ENCODE measurements at places on chromosomes 6 and 20.

DNA sequence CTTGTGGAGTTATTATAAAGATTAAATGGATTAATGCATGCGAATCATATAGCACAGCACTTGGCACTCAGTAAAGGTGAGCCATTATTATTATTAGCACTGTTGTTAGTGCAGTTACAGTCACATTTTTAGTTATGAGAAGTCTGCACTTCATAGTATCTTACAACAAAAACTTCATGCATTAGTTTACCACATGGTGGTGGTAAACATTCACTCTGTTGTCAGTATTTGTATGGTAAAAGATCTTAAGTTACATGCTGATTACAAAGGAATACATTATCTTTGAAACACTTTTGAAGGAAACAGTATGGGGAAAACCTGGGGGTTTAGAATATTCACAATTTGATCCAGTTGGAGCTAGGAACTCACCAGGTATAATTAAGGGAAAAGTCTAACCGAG lies 20.8 kb downstream of the TMEM14A start:
- DNase-seq = no peak

- peak; percentile 90 for DNase-seq
Observed at GRCh38 chr20:62623488-62624324, 18.6 kb upstream of the SLCO4A1 start.

- no peak for DNase-seq
Observed at GRCh38 chr20:12594410-12595088, 414.2 kb upstream of the SPTLC3 start.

DNA sequence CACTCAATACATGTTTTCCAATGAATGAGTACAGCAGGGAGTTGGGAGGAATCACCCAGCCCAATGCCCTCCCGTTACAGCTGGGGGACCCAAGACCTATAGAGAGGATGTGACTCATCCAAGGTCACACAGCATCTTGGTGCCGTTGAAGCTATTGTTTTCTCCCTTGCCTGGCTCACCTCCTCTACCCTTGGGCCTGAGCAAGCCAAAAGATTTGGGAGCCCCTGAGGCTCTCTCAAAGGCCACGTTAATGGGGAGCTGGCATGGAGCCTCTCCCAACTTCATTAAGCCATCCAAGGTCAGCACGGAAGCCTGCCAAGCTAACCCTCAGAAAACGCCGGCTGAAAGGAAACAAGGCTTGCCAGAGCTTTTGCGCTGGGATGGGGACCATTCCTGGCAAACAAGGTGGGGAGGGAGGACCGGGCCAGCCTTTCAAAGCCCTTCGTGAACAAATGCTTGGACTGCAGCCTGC lies 30.4 kb downstream of the KCNB1 start:
- no peak for DNase-seq

Data from activated CD4-positive, alpha-beta T cell treated with anti-CD3 and anti-CD28 coated beads, Interleukin-2, Interleukin-4, amounts not matched to agents 100 ng/mL and 50 ng/mL, durations not matched to agents 16 hours and 8 hours (primary cell).